ENCODE measurements at places on chromosomes 11 and 22.

GRCh38 chr11:47244448-47245350, 3.9 kb downstream of the ACP2 start:
- DNase-seq = no peak

DNA sequence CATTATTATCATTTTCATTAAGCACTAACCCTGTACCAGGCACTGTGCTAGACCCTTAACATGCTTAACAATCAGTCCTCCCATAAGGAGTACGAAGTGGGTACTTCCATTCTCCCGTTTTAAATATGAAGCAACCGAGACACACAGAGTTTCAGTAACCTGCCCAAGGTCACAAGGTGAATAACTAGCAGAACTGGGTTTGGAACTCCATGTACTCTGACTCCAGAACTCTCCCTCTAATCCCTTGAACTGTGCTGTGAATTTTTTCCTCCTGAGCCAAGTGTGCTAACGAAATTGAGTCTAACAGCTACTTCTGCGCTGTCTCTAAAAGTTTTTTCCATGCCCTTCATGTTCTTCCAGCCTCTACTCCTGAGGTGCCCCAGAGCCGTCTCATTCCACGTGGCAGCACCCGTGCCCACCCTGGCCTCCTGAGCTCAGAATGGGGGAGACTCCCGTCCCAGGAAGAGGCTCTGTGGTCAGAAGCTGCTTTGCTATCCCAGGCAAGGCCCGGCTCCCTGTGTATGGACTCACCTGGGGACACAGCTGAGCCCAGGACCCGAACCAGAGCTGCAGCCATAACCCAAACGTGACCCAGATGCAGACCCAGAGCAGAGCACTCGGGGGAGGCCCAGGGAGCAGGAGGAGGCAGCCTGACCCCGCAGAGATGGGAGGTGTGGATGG, 8.6 kb upstream of the TRIM29 start:
- no peak for DNase-seq

DNA sequence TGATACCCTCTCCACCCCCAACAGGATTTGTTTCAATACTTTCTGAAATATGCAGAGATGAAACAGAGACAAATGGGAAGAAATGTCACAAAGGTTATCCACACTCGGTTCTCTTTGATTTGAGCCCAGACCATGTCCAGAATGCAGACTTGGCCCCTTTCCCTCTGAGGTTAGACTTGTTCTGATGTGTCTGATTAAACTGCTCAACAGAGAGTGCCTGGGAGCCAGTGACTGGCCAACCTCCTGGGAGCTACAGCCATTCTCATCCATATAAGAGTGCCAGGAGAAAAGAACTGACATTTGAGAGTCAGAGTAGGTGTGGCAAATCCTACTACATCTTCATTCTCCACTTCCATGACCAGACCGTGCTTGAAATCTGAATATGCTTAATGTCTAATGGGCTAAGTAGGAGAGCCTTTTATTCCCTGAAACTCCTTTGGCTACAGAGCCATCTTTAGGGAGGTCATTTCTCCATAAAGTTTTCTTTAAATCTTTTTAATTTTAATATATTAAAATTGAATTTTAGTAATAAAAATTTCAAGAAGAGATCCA, 201.4 kb downstream of the BLID start:
- no peak for DNase-seq

GRCh38 chr11:126207896-126208295, 3.6 kb downstream of the RPUSD4 start:
- DNase-seq = no peak

- DNase-seq = no peak
Observed at GRCh38 chr22:30855677-30856518, 112.7 kb downstream of the MORC2 start.

- no peak for DNase-seq
Observed at GRCh38 chr11:86660088-86660487, 12.3 kb downstream of the ME3 start.

- DNase-seq = no peak
Observed at GRCh38 chr11:63608353-63609345, 5.6 kb downstream of the PLAAT3 start.

DNA sequence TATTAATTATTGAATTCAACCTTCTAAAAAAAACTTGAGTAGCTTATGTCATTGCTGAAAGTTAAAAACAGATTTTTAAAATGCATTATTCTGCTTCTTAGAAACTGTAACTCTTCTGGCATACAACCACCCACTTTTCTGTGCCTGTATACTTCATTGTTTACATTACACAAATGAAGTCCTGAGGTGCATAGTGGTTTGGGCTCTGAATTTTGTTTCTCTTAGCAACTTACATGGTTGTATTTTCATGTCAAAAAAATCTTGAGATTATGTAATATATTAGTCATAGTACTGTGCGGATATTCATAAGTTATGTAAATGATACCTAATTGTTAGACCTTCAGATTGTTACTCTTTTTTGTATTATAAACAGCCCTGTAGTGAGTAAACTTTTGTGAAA, 12.2 kb downstream of the SC5D start:
- DNase-seq = no peak

DNA sequence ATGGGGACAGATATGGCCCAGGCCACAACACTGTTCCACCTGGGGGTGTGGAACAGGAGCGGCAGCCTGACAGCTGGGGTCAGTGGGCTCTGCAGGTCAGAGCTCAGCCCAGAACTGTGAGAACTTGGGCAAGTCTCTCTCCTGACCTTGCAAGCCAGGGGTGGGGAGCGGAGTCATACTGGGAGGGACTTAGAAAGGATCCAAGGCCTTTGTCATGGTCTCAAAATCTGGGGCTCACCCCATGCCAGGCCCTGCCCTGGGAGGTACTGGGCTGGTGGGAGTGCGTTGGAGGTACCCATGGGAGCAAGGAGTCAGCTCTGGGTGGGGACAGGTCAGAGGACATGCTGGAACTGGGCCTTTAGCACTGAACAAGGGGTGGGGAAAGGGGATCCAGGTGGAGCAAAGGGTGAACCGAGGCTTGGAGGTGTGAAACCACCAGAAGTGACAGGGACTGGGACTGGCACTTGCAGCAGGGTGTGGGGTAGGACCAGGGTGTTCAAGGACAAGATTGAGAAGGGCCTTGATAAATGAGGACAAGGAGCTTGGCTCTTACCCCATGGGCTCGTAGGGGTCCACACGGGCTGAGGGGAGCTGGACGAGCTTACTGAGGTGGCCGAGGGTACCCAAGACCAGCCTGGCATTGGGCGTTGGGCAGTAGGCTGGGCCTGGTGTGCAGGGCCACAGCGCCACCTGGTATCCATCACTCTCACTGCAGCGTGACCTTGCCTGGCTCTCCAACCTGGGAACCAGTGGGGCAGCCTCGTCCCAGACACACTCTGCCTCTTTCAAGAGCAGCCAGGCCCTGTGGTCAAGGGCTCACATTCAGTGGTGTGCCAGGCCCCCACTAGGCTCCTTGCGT, 7.4 kb upstream of the PMM1 start:
- DNase-seq = peak; percentile 87

GRCh38 chr11:84437071-84437980, 1151.2 kb upstream of the CCDC90B start:
- peak; percentile 63 for DNase-seq

DNA sequence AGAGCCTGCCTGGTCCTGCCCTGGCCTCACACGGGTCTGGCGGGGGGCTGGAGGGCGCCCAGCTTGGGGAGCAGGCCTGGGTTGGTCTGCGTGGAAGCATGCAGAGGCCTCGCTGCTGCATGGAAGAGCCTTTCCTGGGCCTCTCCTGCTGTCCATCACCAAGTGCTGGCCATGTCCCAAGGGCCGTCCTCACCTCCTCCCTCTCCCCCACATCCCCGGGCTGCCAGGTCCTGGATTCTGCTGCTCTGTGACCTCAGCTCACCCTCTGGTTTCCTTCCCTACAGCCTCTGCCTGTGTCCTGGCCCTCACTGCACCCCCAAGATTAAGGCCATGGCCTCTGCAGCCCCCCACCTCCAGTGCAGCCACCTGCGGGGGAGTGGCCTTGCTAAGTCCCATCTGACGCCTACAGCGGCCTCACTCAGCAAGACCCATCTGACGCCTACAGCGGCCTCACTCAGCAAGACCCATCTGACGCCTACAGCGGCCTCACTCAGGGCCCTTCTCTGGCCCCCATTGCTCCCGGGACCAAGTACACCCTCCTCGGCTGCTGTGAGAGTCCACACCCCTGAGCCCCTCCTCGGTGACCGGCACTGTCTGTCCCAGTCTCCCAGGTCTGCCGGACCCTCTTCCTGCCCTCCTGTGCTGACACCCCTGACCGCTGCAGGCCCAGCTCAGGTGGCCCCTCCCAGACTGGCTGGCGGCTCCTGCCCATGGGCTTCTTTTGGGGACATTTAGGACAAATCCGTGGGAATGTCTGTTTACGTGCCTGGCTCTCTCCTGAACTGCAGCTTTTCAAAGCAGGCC, 119.5 kb upstream of the B3GAT1 start:
- no peak for DNase-seq

- peak; percentile 35 for DNase-seq
Observed at GRCh38 chr22:39144101-39144767, 8.2 kb downstream of the CBX7 start.

DNA sequence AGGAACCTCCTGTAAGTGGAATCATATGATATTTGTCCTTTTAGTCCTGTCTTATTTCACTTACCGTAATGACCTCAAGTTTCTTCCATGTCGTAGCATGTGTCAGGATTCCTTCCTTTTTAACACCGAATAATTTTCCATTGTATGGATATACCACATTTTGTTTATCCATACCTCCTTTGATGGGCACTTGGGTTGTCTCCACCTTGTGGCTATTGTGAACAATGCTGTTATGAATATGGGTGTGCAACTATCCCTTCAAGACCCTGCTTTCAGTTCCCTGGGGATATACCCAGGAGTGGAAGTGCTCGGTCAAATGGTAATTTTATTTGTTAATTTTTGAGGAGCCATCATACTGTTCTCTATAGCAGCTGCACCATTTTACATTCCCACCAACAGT, 244.9 kb upstream of the BLID start:
- DNase-seq = no peak

DNA sequence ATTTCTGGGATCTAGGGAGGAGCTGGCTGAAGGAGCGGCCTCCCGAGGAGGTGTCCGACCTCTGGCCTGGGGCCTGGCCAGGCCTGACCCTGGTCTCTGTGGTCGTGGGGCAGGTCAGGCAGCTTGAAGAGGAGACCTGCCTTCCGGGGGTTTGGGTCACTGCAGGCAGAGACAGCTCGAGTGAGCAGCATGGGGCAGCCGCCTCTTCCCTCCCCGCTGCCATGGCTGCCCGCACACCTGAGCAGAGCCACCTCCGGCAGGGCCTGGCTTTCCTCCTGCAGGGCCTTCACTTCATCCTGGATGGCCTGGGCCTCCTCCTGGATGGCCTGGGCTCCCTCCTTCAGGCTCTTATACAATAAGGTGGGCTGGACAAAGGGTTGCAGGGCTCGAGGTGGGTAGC, 8.0 kb upstream of the NAALADL1 start:
- DNase-seq = no peak

- no peak for DNase-seq
Observed at GRCh38 chr22:43345761-43346301, 2.7 kb upstream of the SCUBE1 start.

- no peak for DNase-seq
Observed at GRCh38 chr11:108852701-108853100, 187.8 kb downstream of the DDX10 start.

DNA sequence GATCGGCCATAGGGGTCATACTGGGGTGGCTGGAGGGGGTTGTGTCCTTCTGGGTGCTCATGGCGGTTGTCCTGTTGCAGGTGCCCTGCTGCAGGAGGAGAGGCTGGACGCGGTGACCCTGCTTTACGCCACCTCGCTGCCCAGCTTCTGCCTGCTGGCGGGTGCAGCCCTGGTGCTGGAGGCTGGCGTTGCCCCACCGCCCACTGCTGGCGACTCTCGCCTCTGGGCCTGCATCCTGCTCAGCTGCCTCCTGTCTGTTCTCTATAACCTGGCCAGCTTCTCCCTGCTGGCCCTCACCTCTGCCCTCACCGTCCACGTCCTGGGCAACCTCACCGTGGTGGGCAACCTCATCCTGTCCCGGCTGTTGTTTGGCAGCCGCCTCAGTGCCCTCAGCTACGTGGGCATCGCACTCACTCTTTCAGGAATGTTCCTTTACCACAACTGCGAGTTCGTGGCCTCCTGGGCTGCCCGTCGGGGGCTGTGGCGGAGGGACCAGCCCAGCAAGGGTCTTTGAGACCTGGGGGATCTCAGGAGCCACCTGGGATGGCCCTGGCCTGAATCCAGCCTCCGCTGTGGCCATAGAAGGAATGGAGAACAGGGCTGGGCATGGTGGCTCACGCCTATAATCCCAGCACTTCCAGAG, 11.1 kb downstream of the SLC35E4 start:
- no peak for DNase-seq

- no peak for DNase-seq
Observed at GRCh38 chr11:130499828-130500227, 51.4 kb downstream of the ADAMTS15 start.

DNA sequence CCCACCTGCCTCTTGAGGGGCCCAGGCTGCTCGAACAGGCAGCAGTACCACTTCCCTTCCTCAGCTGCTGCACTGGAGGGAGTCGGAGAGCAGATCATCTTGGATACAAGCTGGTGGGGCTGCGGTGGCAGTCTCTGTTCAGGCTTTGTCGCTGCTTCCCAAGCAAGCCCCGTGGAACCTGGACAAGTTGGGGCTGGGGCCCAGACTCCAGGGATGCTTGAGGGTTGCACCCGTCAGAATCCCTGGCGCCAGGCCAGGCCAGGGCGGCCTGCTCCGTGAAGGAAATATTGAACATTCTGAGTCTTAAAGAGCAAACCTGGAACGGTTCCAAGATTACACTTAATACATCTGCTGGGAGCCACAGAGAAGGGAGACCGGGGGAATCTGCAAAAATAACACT, 310.1 kb upstream of the SORL1-AS1 start:
- DNase-seq = peak; percentile 37

DNA sequence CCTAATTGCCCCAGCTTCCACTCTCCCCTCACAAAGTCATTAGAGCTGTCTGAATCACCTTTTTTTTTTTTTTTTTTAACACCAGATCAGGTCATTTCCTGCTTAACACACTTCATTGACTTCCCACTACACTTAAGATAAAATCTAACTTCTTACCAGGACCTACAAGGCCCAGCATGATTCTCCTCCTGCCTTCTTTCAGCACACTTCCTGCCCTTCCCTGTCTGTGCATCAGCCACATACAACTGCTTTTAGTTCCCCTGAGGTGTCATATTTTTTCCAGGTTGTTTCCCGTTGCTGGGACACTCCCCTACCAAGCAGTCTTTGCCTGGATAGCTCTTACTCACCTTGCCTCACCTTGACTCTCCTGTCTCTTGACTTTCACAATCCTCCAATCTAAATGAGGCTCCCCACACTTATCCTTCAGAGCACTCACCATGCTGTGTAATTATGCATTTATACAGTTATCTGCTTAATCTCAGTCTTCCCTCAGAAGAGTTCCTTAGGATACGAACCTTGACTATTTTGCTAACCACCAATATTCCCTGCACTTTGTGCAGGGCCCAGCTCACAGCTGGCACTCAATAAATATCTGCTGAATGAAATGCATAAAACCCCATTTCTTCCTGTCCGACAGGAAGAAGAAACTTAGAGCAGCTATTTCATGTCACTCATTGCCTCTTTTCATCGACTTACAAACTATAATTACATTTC, 96.6 kb upstream of the AKIP1 start:
- DNase-seq = no peak

- DNase-seq = no peak
Observed at GRCh38 chr22:48666620-48667019, 1161.1 kb downstream of the BRD1 start.

GRCh38 chr11:126440792-126441514, 85.5 kb downstream of the ST3GAL4 start:
- DNase-seq = peak; percentile 94

DNA sequence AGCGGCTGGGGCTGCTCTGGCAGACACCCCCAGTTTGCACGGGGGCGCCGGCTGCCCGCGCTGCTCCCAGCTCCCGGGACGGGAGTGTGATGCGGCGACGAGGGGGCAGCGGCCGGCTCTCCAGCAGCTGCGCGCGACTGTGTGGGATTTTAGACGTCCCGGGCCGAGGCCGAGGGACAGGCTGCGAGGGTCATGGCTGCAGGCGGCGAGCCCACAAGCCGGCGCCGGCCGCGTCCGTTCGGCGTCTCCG, 159 bp downstream of the FZD4 start:
- no peak for DNase-seq

Data from iPS-NIHi11 (cell line).